ENCODE measurements at places on chromosomes 6 and 20.

GRCh38 chr6:112343977-112344376 is 3.2 kb upstream of the RFPL4B start:
- DNase-seq = no peak

GRCh38 chr20:48421547-48421946 is 406.3 kb downstream of the PREX1 start:
- peak; percentile 49 for DNase-seq

DNA sequence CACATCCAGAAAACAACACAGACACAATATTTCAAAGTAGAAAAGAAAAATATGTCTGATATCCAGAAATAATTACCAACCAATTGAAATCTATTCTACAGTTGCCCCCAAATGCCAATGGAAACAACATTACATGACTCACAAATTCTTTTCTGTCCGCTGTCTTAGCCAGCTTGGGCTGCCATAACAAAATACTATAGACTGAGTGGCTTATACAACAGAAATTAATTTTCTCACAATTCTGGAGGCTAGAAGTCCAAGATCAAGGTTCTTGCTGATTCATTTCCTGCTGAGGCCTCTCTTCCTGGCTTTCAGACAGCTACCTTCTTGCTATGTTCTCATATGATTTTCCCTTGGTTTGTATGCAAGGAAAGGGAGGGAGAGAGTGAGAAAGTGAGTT is 698.1 kb downstream of the DHX35 start:
- DNase-seq = no peak

DNA sequence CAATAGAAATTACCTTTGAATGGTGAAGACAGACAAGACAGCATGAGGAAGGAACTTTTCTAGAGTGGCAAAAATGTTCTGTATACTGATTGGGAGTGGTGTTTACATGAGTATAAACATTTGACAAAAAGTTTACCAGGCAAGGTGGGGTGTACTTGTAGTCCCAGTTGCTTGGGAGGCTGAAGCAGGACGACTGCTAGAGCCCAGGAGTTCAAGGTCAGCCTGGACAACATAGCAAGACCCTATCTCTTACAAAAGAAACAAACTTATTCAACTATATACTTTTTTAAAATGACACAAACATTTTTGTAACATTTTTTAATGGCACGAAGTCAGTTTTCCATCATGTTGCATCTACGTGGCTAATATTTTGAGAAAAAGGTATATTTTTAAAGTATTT is 40.5 kb downstream of the ZHX3 start:
- no peak for DNase-seq

DNA sequence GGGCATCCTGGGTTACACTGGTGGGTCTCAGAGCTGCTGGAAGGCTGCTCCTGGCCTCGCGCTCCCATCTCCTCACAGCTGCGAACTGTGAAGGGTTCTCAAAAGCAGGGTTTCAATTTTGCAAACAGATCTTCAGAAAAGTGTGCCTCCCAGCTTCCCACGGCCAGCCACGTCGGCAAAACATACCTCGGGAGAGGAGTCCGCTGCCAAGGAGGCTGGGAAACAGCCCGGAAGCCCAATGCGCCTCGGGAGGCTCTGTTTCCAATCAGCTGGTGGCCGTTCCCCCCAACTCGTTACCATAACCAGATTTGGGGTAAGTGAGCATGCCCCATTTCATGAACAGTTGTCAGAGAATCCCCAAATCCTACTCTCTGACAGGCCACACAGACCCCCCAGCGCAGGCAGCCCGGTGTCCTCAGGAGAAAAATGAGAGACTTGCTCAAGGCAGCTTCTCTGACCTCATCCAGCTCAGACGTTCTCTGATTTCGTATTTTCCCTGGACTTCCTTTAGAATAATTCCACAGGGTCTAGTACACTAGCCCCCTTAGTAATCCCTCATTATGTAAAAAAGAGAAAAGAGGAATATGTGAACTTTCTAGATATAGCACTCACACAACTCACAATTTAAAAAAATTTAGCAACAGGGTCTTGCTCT is 98.4 kb downstream of the SNX5 start:
- no peak for DNase-seq
